ENCODE measurements at places on chromosomes 2 and 18. TPM values are rescaled to one million over a fixed set of nuclear protein-coding genes. Genes with fewer than 3 reads are reported as not detected.

GRCh38 chr2:140122001-140122400 is 1341.8 kb upstream of the NXPH2 start:
- H3K4me1 ChIP-seq = no peaks in the 10 kb centered on the region
- H3K27me3 ChIP-seq = no peaks in the 10 kb centered on the region

Gene CRYGD
- not detected for total RNA-seq

Gene STAT4
- 2.1 TPM for total RNA-seq

Gene TCF4
- 29.0 TPM for total RNA-seq

Gene PCARE
- total RNA-seq = not detected

Gene LONRF2
- 1.7 TPM for total RNA-seq

GRCh38 chr18:10299643-10300042 is 154.8 kb upstream of the APCDD1 start:
- no peaks in the 10 kb centered on the region for H3K36me3 ChIP-seq
- H3K27me3 ChIP-seq = no peaks in the 10 kb centered on the region
- H3K27ac ChIP-seq = no peak overlapping the region
- DNase-seq = no peak
- H3K4me1 ChIP-seq = no peaks in the 10 kb centered on the region

GRCh38 chr2:178187861-178188260 is 6.5 kb upstream of the OSBPL6 start:
- DNase-seq = no peak
- H3K4me3 ChIP-seq = no peak overlapping the region
- no peaks in the 10 kb centered on the region for H3K4me1 ChIP-seq
- no peaks in the 10 kb centered on the region for H3K36me3 ChIP-seq

GRCh38 chr2:159035790-159036411 is 67.5 kb downstream of the TANC1 start:
- H3K4me1 ChIP-seq = no peaks in the 10 kb centered on the region
- H3K4me3 ChIP-seq = no peak overlapping the region
- no peaks in the 10 kb centered on the region for H3K36me3 ChIP-seq
- no peaks in the 10 kb centered on the region for H3K27me3 ChIP-seq

DNA sequence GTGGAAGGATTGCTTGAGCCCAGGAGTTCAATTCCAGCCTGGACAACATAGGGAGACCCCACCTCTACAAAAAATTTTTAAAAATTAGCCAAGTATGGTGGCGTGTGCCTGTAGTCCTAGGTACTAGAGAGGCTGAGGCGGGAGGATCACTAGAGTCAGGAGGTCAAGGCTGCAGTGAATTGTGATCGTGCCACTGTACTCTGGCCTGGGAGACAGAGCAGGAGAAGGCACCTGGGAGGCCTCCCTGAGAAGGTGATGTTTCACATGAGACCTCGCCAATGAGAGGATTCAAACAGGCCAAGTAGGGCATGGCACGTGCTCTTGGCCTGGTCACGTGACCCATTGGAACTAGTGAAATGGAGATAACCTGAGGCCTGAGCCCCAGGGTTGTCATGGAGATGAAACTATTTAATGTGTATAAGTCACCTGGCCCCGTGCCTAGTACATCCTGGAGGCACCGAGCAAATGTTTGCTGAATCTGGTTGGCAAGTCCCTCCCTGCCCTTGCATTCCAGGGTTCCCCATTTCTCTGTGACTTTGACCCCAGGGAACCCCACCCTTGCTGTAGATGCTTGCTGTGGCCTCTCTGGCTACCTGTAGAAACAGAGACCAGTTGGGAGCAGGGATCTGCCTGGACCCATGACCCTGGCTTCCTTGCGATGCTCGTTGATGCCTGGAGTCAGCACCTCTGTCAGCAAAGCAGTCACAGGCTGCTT is 26.1 kb upstream of the ROCK2 start:
- no peak overlapping the region for H3K4me3 ChIP-seq
- peak overlapping the region; percentile 6 for H3K27ac ChIP-seq
- H3K27me3 ChIP-seq = no peaks in the 10 kb centered on the region
- H3K4me1 ChIP-seq = peaks cover 8% of the 10 kb centered on the region

Measured in colonic mucosa (tissue), 4 donors.